NCI-H1092 (cell line): ENCODE measurements at places on chromosomes 5 and 9.

DNA sequence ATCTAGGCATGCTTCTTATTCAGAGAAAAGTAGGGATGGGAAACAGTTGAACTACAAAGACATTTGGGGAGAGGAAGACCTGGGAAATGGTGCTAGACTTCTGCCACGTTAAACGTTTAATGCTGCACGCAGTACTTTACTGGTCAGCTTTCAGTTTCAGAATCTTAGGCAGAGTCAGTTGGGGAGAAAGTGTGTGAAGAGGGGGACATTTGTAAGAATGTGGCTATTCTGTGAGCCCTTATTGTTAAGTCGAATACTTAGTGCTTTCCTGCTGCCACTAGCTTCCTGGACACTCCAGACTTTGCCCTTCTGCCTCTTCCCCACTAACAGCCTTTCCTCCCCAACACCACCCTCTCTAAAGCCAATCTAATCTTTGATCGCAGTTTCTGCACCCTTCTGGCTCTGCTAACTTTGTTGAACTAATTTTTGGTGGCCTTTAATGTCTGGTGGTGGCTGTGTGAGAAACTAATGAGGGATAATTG lies 6.1 kb downstream of the CYSTM1 start:
- DNase-seq: no peak

DNA sequence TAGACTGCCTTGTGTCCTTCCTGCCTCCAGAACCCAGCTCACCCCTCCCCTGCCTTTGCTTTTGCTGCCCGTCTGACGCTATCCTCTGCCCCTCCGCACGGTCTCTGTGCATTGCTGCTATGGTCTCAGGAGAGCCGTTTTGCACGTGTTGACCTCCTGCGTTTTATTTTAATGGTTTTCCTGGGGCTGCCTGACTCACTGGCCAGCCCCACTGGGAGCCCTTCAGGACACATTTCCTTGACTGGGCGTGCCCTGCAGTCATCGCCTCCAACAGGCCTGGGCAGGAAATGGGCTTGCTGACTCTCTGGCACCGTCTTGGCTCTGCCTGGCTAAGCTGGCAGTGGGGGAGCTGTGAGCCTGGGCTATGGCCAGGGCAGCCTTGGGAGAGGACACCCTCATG lies 17.9 kb upstream of the ASS1 start:
- no peak for DNase-seq

GRCh38 chr9:95771556-95772246 lies 103.8 kb upstream of the ERCC6L2 start:
- no peak for DNase-seq

- peak; percentile 53 for DNase-seq
Observed at GRCh38 chr5:170273968-170274710, 23.4 kb downstream of the LCP2 start.

DNA sequence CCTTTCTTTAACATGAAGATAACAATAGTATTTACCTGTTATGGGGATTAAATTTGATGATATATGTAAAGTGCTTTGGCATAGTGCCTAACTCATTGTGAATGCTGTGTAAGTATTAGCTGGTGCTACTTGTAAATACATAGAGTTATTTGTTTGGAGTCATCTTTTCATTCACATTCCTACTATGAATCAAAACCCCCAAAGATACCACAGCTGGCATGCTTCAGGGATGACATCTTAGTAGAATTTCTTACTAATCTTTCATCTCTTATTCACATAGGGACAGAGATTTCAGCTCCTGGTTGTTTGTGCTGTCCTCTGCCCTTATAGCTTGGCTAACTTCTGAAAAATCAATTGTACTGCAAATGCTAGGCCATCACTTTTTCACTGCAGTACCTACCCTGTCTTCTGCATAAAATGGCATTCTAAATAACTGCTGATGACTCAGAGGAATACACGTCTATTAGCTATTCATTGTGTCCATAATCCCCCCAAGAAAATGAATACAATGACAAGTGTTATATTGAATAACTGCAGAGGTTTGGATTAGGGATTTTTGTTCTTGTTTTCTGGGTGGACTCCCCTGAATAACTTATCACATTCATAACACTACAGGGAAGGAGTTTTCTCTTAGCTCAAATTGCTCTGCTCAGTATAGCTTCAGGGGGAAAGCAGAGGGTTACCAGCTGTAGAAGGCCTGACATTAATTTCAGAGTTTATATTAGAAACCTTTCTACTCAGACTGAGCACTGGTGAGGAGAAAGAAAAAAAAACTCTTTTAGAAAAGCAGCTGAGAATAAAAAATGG lies 192.2 kb upstream of the C9orf72 start:
- no peak for DNase-seq

DNA sequence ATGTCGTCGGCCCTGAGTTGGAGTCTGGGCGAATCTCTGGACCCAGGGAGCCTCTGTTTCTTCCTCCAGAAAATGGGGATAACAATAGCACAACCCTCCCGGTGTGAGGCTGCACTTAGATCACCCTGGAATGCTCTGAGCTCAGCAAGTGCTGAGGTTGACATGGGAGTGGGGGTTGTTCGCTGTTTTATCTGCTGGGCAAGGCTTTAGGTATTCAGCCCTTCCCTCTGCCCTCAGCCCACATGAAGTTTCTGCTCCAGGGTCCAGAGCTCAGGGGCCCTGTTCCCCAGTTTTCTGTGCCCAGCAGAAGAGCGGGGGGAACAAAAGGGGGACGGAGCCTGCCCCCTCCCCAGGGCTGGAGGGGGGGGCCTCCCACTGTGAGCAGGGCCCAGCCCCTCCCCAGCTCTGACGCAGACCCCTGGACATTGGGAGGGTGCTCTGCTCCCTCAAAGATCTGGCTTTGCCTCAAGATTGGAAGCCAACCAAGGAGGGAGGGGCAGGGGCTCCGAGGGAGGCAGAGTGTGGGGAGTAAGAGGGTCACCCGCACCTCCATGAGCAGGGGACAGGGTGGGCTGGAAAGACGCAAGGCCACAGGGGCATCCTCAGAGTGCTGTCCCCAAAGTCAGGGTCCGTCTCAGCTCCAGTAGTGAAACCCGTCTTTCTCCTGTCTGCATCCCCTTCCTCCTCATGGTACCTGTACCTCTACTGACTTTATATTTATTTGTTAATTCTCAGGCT lies 215.6 kb downstream of the C9orf50 start:
- no peak for DNase-seq

DNA sequence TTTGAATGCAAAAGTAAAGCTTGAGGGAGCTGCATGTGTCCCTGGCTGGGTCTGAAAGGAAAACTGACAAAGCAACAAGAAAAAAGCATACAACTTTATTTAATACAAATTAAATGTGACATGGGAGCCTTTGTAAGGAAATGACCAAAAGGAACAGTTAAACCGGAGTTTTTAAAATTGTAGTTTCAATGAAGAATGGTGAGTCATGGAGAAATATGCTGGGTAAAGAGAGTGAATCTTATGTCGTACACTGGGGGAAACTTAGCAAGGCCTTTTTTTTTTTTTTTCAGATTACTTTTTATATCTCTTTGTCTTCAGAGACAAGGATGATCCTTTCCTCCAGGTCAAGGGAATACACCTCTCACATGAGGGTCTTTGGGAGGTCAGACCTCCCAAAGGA lies 50.1 kb upstream of the FBXL17 start:
- no peak for DNase-seq

- DNase-seq: no peak
Observed at GRCh38 chr9:36964791-36965190, 69.3 kb downstream of the PAX5 start.

DNA sequence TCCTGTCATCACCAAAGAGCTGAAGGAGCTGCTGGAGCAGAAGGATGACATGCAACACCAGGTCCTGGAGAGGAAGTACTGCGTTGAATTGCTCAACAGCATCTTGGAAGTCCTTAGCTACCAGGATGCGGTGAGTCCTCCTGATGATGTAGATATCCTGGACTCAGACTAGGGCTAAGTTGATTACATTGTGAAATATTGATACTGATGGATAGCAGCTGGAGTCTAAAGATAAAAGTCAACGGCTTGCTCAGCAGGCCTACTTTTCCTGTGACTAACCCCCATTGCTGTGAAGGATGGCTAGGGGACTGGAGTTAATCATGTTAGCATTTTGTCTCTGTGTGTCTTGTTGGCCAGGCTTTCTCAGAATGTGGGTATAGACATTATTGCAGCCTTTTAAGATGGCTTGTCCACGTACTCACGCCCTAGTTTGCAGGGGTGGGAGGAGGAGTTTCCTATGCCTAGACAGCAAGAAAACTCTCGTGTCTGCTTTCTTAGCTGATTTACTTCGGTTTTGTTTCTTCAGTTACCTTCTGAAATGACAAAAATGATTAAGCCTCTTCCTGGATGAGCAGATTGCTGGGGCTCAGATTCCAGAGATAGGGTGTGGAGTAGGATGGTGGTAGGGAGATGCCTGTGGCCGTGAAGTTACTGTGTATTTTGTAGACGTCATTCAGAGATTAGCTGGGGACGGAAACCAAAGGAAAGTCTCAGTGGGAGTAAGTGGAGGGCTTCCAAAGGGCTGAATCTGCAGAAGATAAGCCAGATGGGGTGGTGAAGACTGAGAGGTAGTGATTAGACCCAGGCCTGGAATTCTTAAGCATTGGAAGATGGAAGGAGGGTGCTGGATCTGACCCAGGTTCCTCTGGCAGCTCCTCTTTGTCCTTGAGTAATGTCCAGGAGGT lies 166.3 kb downstream of the DOCK2 start:
- DNase-seq: no peak

GRCh38 chr9:4859035-4859434 lies 66.3 kb downstream of the RCL1 start:
- no peak for DNase-seq

DNA sequence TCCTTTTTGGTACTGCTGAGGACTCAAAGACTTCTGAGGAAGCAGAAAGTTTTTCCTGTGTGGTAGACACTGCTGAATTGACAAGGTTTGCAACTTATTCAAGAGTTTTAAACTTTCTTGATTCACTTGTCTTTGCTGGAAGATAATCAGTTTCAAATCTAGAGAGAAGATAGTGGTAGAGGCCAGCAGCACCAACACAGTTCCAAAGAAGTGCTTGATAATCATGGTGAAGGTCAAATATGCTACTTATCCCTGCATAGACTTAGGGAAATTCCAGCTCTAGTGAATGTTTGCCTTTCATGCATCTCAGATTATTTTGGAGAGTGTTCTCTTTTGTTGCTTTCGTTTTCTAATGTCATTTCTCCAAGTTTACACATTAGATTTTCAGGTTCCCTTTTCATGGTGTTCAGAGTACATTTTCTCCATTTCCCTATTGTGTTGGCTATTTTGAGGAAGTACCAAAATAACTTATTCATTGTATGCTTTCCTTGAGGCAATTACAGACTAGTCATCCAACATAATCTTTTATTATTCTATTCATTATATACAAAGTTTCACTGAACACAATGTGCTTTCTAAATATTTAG lies 550 bp downstream of the IFNE start:
- DNase-seq: no peak

- no peak for DNase-seq
Observed at GRCh38 chr5:40436535-40437237, 243.0 kb upstream of the PTGER4 start.

GRCh38 chr9:128250839-128251731 lies 24.7 kb downstream of the GOLGA2 start:
- DNase-seq: no peak

- no peak for DNase-seq
Observed at GRCh38 chr5:54362992-54363625, 52.7 kb upstream of the ARL15 start.

DNA sequence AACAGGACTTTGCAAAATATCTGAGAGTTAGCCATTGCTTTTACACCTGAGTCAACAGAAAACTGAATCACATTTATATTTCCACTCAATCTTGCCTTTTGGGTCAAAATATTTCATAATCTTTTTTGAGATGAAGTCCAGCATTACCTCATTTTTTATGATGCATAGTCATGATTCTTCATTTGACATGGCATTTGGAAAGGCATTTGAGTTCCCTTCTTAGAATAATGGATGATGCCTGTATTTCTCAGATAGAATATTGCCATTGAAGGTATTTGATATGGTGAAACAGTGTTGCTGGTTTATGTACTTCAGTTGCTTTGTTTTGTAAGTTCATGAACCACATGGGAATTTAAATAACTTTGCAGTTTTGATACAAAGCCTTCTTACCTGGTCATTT lies 180.4 kb downstream of the PRR16 start:
- no peak for DNase-seq

DNA sequence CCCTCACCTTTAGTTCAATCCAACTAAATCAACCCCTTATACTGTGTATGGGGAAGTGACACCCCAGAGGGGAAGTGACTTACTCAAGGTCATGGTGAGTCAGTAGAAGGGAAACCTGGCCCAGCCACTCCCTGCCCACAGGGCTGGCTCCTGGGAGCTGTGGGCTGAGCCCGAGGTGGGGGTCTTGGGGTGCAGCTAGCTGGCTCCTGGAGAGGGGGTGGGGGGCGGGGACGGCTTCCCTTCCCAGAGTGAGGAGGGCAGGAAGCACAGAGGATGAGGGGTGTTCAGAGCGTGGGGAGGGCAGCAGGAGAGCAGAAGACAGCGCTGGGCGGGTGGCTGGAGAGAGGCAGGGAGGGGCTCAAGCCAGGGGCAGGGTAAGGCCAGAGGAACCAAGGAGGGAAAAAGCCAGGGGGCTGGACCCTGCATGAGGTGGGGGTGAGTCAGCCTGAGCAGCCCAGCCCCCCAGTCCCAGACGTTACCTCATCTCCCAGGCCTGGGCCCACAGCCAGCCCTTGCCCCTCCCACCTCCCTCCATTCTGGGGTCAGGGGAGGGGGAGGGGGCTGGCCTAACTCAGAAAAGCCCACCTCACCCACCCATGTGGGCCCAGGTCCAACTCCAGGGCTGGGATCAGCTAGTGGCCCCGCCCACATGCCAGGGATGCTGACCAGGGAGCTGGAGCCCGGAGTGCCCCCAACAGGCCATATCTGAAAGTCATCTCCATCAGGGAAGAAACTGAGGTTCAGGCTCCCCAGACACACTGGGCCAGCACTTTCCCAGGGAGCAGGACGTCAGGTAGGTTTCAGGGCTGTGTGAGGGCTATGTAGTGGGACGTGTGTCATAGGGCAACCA lies 2.8 kb downstream of the PDLIM7 start:
- DNase-seq: no peak

- no peak for DNase-seq
Observed at GRCh38 chr5:8577792-8578191, 708.8 kb downstream of the MTRR start.

GRCh38 chr9:37549527-37549926 lies 26.7 kb downstream of the FBXO10 start:
- no peak for DNase-seq

DNA sequence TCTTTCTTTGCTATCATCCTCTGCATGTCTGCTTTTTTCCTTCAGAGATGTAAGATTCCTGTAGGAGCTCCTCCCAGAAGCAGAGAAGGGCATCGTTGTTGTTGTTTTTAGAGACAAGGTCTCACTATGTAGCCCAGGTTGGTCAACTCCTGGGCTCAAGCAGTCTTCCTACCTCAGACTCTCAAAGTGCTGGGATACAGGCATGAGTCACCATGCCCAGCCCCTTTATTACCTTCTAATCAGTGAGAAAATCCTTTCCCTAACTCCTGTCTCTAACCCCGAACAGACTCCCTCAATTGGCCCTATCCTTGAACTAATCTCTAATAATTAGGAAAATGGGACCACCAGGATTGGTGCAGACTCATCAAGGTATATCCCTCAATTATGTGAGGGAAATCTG lies 64.4 kb downstream of the GALNT10 start:
- DNase-seq: no peak

- DNase-seq: no peak
Observed at GRCh38 chr9:69232135-69232534, 58.1 kb downstream of the TJP2 start.
